ENCODE measurements at places on chromosomes 12 and 14.

GRCh38 chr12:10861366-10861765, 12.1 kb upstream of the PRR4 start:
- DNase-seq: no peak

- peak; percentile 55 for DNase-seq
These were observed at the start of gene WSB2 for GRCh38 chr12:118061011-118061872. WSB2 (minus strand) TSS chr12:118061179; CDS start chr12:118061048, 131 bp downstream.

- no peak for DNase-seq
These were observed 781.9 kb downstream of the VRK1 start for GRCh38 chr14:97578982-97579548.

- DNase-seq: no peak
These were observed 544.0 kb downstream of the CCER1 start for GRCh38 chr12:90410962-90411361.

DNA sequence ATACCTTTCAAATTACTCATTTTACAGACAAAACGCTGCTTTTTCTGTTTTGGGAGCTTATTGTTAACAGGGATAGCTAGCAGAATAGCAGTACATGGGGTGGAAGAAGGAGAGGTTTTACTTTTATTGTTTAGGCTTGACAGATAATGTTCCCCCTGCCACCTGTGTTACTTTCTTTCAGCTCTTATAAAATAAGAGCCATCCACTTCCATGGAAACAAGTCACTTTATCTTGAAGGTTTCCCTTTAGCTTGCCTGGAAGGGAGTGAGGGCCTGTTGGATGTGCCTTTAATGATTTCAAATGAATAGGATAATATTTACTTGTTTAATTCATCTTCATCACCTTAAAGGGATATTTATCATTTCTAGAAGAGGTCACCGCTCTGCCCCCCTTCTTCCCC, 23.3 kb downstream of the GPATCH2L start:
- no peak for DNase-seq

DNA sequence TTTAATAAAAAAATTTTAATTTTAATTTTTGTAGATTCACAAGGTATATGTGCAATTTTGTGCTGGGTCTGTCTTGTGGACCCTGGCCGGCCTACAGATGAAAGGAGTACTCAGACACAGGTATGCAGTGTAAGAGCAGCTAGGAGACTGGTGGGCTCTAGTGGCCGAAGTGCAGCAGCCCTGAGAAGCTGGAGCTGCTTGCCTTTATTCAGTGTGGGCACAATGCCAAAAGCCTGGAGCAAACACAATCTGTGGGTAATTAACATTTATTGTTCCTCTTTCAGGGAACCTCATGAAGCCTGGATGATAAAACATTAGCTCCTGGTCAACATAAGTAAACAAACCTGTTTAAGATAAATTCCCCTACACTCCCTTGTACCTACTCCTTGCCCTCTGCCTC, 135.7 kb upstream of the SEL1L start:
- no peak for DNase-seq

DNA sequence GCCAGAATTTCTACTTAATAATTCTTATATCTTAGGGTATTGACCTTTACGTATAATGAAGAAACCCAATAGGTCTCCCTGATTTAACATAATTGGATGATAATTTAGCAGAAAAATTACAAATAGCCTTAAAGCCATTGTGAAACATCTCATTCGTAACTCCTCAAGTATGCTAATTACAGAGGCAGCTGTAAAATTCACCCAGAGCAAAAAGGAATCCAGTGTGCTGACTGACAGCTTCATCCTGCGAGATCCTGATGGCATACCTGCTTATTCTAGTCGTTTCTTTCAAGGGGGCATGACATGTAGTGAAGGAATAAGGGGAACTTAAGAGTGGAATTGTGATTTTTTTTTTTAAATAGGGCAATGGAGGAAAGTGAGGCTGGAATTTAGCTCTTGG, 291.5 kb downstream of the FUT8 start:
- no peak for DNase-seq

GRCh38 chr12:15200641-15201040, 20.6 kb downstream of the RERG start:
- DNase-seq: no peak

- DNase-seq: no peak
These were observed 410.3 kb downstream of the SLC6A15 start for GRCh38 chr12:84502180-84502860.

DNA sequence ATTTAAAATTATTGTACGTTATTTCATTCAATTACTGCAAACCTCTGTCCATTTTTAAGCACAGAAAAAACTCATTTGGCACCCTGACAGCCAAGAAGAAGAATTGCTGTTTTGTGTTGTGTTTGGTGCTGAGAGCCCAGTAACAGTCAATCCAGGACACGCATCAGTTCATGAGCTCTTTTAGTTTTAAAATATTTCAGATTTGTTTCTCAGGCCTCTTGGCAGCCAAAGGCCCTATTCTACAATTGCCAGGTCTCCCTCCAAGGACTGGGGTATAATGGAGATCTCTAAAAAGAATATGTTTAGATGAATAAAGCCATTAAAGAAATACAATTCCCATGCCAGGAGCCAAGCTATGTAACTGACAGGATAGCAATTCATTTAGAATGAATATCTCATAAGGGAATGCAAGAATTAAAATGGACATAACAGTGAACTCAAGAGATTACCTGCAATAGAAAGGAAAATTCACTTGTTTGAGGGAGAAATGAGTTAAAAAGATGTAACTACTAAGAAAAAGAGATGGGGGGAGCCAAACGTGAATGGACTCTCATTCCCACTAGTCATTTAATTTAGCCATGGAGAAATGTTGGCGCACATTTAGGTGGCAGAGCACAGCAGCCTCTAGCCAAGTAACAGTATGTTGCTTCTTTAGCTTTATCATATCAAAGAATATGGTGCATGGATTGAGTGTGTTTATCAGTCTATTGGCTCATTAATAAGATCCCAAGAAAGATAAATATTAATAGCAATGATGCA, 140.6 kb upstream of the PELI2 start:
- no peak for DNase-seq

DNA sequence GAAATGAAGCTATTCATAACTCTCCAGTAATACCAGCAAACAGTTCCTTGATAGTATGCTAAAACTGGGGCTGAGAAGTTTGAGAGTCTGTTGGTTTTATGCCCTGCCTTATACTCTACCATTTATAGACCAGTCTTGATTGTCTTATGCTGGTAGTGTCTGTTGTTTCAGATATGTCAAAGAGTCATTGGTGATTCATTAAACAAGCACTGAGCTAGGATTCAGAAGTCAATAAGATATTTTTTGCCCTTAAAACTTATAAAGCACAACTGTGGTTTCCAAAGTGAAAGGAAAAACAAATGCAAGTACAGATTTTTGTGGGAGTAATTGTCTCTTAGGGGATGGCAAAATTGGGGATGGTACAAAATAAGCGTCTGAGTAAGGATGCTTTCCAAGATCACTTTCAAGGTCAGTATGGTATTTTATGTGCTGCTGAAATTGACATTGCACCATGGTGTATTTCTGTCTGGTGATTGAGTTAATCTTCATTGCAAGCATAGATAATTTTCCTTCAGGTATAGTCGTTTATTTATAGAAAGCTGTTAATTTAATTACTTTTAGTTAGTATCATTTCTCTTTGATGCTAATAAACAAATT, 289.5 kb upstream of the E2F7 start:
- no peak for DNase-seq

- DNase-seq: no peak
These were observed 890 bp upstream of the BCL7A start for GRCh38 chr12:122020795-122021192.

DNA sequence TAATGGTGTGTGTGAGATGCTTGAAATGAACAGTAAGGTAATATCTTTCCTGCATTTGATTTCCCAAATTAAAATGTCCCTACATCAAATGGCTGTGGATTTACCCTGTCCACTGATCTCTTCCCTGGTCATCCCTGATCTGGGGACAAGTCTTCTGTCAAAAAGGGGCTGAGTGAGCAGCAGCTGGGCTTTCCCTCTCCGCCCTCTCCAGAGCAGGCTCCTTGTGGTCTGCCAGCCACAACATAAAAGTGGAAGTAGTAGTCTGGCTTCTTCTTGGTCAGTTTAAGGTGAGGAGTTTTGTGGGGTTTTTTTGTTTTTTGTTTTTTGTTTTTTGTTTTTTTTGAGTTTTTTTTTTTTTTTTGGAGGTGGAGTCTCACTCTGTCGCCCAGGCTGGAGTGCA, 25.2 kb upstream of the PLXNC1 start:
- no peak for DNase-seq

DNA sequence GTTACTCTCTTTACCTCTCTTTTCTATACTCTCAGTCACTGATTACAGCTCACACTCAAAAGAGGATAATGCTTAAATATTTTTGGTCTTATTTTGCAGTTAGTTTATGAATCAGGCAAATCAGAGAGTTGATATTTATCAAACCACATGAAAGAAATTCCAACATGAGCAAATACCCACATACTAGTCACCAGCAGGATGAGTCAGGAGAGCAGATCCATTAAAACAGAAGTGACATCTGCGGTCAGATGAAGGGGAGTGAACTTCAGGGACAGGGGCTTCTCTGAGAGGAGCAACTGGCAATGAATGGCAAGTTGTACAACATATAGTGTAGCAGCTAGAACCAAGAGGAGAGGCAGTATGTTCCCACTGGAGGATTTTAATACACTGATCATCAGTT, 258.7 kb downstream of the SYT10 start:
- no peak for DNase-seq

DNA sequence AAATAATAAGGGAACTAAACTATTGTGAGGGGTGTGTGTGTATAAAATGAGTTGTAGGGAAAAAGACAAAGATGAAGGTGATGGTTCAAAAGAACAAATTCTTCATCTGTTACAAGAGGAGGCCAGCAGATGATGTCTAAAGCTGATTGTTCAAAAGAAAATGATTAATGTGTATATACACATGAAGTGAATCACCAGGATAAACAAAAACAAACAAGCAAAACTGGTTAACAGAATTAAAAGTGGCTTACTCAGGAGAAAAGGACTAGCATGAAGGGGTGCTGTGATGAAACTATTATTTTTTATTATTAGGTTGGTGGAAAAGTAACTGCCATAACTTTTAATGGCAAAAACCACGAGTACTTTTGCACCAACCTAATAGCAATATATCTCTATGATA, 348.4 kb downstream of the BCL11B start:
- no peak for DNase-seq

DNA sequence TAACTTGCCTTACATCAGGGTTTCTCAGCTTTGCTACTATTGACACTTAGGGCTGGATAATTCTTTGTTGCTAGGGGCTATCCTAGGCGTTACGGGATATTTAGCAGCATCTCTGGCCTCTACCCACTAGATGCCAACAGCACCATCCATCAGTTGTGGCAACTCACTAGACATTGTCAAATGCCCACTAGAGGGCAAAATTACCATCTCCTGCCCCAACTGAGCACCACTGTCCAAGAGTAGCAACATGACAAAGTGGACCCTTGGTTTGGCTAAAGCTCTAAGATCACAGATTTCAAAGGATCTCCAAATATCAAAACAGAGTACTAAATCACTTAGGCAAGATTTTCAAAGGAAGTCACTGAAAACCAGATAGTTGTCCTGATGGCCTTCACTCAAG, 251.7 kb upstream of the TBX3 start:
- no peak for DNase-seq

- DNase-seq: no peak
These were observed 23.1 kb downstream of the XRCC3 start for GRCh38 chr14:103692159-103692558.

DNA sequence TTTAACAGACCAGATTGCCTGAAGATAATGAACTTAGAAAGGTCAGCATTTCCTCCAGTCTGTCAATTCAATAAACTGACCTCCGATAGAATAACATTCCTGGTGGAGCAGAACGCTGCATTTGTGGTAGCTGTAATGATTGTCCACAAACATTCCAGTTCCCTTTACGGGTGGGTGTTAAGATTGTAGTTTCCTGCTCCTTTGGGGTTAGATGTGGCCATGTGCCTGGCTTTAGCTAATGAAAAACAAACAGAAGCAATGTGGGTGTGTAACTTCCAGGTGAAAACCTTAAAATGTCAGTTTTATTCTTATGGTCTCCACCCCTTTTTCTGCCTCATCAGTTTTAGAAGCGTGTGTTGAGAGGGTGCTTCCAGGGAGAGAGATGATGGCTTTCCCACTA, 217.3 kb upstream of the CRY1 start:
- no peak for DNase-seq

DNA sequence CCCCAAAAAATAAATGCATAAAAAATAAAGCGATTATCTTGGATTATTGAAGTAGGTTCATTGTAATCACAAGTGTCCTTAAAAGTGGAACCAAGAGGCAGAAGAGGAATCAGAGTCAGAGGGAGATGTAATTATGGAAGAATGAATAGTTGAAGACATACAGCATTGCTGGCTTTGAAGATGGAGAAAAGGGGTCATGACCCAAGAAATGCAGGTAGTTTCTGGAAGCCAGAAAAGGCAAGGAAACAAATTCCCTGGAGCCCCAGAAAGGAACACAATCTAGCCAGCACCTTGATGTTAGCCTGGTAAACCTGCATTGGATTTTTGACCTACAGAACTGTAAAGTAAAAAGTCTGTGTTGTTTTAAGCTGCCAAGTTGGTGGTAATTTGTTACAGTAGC, 57.5 kb upstream of the PTGR2 start:
- no peak for DNase-seq

GRCh38 chr12:65925626-65926025, 101.3 kb downstream of the HMGA2 start:
- DNase-seq: no peak

- no peak for DNase-seq
These were observed 96.3 kb downstream of the GALC start for GRCh38 chr14:87896393-87897380.

- DNase-seq: no peak
These were observed 5.5 kb upstream of the GALC start for GRCh38 chr14:87998482-87998881.

- DNase-seq: no peak
These were observed 81.0 kb downstream of the CLMN start for GRCh38 chr14:95238487-95239298.

DNA sequence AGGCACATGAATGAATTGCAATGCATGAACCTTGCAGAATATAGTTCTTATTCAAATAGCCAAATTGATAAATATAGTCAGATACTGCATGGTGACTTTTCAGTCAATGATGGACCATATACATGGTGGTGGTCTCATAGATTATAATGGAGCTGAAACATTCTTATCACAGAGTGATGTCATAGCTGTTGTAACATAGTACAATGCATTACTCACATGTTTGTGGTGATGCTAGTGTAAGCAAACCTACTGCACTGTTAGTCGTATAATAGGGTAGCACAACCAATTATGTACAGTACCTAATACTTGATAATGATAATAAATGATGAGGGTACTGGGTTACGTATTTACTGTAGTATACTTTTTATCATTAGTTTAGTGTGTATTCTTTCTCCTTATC, 280.3 kb downstream of the BCAT1 start:
- DNase-seq: no peak

- DNase-seq: no peak
These were observed 8.9 kb downstream of the GPR65 start for GRCh38 chr14:88013750-88014349.

Measured in mesothelial cell of epicardium (in vitro differentiated cells).